ENCODE measurements at places on chromosomes 1 and 21.

DNA sequence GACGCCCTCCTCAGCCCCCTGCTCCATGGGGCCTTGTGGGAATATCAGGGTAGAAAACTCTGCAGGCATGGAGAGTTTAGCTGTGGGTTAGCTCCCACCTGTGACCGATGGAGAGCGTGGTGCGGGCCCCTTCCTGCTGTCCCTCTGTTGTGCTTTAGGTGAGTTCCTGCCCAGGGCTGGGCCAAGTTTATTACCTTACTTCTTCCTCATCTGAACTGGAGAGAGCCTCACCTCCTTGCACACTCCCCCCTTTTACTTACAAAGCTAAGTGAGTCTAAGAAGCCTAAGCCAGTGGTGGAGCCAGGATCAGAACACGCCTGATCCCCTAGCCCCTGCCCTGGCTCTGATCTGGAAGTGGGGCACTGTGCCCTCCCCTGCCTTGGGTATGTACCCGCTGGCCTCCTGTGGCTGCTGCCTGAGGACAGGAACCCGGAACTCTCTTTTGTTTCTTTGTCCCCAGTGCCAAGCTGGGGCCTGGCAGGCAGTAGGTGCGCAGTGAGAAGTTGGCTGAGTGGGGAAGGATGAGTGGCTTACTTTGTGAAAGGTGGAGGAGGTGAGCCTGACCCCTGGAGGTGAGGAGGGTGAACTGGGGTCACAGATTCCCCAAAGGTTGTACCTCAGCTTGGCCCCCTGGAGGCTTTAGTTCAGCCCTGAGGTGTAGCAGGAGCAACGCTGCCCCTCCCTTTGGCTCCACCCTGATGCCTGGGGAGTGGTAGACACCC lies 32.9 kb downstream of the ARHGEF10L start:
- H3K27me3 ChIP-seq = no peaks in the 10 kb centered on the region
- peak overlapping the region; percentile 39 for H3K27ac ChIP-seq
- no peaks in the 10 kb centered on the region for H3K36me3 ChIP-seq
- no peak overlapping the region for H3K4me3 ChIP-seq

DNA sequence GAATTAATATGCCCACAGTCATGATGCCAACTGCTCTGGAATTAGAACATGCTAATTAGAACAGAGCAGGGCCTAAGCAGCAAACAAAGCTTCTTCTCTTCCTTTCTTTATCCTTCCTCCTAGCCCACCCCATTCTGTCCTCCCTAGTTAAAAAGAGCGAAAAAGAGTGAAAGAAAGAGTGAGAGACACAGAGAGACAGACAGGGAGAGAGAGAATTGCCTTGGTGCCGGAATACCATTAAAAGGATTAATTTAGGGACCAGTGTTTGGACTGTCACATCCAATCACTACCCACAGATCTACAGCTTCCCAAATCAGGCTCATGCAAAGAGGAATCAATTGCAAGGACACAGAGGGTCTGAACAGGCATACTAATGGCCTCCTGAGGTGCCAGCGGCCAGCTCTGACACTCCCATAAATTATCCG lies 7.0 kb downstream of the ERI3 start:
- DNase-seq = no peak
- H3K27ac ChIP-seq = no peak overlapping the region
- H3K27me3 ChIP-seq = no peaks in the 10 kb centered on the region
- H3K4me3 ChIP-seq = no peak overlapping the region

- peaks cover 2% of the 10 kb centered on the region for H3K4me1 ChIP-seq
- no peak overlapping the region for H3K4me3 ChIP-seq
- no peaks in the 10 kb centered on the region for H3K27me3 ChIP-seq
- H3K27ac ChIP-seq = no peak overlapping the region
- DNase-seq = no peak
- H3K36me3 ChIP-seq = peaks cover 48% of the 10 kb centered on the region
Measured at GRCh38 chr1:32780628-32781234, 36.4 kb downstream of the YARS1 start.

DNA sequence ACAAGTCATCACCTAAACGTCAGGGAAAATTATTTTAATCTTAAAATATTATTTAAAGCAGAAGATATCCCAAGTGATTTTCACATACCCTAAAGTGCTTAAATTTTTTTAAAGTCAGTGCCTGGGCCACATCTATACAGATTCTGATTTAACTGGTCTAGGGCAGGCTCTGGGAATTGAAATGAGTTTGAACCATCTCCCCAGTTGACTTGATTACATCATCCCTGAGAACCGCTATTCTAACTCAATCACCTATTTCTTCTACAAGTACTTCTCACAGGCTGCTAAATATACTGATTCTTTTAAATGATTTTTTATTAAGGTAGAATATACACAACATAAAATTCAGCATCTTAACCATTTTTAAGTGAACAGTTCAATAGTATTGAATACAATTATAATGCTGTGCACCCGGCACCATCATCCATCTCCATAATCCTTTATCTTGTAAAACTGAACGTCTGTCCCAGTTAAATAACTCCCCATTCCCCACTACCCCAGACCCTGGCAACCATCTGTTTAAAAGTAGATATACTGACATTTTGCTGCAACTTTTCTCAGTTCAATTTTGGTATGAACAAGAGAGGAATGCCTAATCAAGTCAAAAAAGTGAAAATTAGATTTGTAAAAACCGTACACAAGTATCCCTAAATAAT lies 19.5 kb downstream of the GART start:
- no peak for DNase-seq
- no peak overlapping the region for H3K27ac ChIP-seq
- H3K4me3 ChIP-seq = no peak overlapping the region

- DNase-seq = no peak
- H3K4me1 ChIP-seq = peaks cover 11% of the 10 kb centered on the region
- H3K27ac ChIP-seq = peak overlapping the region; percentile 24
Measured at GRCh38 chr1:184656221-184656620, 98.4 kb downstream of the EDEM3 start.

DNA sequence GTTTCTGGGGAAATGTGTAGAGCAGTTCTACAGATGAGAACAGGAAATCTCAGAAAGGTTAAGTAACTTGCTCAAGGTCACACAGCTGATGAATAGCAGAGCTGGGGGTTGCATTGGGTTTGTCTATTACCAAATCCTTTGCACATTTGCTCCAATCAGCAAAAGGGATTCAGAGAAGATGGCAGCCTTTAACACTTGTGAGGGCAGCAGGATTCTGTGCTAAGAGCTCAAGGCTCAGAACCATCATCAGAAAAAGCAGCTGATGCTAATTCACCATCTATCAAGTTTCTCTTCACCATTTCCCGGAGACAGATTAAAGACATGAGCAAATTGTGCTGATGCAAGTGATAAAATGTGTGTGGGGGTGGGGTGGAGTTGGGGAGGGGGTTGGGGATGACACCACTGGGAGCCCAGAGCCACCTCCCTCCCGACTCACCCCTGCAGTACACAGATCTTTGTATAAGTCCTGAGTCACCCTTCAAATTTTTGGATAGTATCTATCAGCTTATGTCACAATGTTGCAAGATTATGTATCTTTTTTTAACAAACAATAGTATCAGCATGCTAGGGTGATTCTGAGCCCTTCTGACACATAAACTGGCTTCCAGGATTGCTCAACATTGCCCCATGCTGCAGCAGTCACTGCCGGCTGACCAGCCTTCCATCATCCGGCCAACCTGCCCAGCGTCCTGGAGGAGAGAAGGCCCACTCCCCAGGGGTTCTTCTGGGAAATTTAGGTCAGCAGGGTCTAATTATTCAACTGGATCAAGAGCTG lies 2.8 kb upstream of the SPSB1 start:
- no peak for DNase-seq
- H3K36me3 ChIP-seq = peaks cover 4% of the 10 kb centered on the region
- no peaks in the 10 kb centered on the region for H3K27me3 ChIP-seq
- no peak overlapping the region for H3K27ac ChIP-seq
- no peak overlapping the region for H3K4me3 ChIP-seq
- H3K4me1 ChIP-seq = peaks cover 6% of the 10 kb centered on the region

DNA sequence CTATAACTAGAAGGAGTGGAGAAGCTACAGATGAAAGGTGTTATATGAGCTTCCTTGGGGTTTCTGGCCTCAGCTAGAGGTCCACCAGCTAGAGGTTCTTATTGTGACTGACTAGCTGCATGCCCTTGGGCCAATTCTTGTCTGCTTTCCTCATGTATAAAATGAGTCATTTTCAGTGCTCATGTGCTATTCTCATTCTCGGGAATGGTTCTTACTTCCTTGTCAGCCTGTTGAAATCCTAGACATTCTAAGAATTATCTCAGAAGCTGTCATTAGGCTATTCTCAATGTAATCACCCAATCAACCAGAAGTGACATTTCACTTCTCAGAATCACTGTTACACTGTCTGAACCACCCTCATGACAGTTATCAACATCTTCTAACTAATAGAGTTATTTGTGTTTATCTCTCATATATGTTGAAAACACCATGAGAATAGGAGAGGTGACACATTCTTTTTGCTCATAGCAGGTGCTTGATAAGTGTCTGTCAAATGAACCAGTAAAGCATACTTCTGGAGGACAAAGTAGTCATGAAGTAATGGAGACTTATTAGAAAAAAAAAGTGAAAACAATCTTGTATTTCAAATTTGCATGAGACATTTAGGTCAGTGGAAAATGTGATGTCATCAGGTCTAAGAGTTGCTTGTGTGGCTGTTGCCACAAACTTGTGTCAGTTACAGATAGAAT lies 122.8 kb upstream of the IVNS1ABP start:
- no peak for DNase-seq
- no peak overlapping the region for H3K27ac ChIP-seq
- no peaks in the 10 kb centered on the region for H3K36me3 ChIP-seq
- H3K27me3 ChIP-seq = no peaks in the 10 kb centered on the region
- no peak overlapping the region for H3K4me3 ChIP-seq

- no peaks in the 10 kb centered on the region for H3K27me3 ChIP-seq
- no peak for DNase-seq
- no peaks in the 10 kb centered on the region for H3K36me3 ChIP-seq
- no peak overlapping the region for H3K27ac ChIP-seq
- peaks cover 2% of the 10 kb centered on the region for H3K4me1 ChIP-seq
Measured at GRCh38 chr1:184792450-184792969, 37.9 kb upstream of the EDEM3 start.

- peaks cover 47% of the 10 kb centered on the region for H3K36me3 ChIP-seq
- no peaks in the 10 kb centered on the region for H3K27me3 ChIP-seq
- peak overlapping the region; percentile 88 for H3K27ac ChIP-seq
- H3K4me1 ChIP-seq = peaks cover 21% of the 10 kb centered on the region
- no peak overlapping the region for H3K4me3 ChIP-seq
Measured at GRCh38 chr1:68188644-68189340, 43.5 kb downstream of the WLS start.

- peaks cover 2% of the 10 kb centered on the region for H3K4me1 ChIP-seq
- no peak overlapping the region for H3K4me3 ChIP-seq
- H3K27ac ChIP-seq = no peak overlapping the region
- no peaks in the 10 kb centered on the region for H3K36me3 ChIP-seq
- DNase-seq = no peak
Measured at GRCh38 chr1:162270016-162270770, 106.5 kb downstream of the SPATA46 start.

DNA sequence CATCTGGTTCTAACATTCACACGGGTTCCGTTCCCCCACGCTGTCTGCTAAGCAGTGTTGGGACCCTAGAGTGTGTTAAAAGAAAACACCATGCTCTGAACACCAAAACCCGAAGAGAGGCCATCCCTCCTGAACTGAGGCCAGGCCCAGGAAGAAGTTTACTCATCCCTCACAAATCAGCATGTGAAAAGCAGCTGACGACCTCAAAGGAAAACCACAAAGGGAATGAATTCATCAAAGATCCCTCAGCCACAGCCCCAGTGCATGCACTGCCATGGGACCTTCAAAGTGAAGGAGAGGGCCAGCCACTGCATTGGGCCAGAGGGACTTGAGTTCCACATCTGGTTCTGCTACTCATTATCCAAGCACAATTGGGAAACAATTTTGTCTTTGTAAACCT lies 7.0 kb upstream of the PSEN2 start:
- no peak overlapping the region for H3K4me3 ChIP-seq
- H3K27ac ChIP-seq = no peak overlapping the region
- no peaks in the 10 kb centered on the region for H3K36me3 ChIP-seq
- no peak for DNase-seq
- H3K27me3 ChIP-seq = peaks cover 5% of the 10 kb centered on the region

- peaks cover 51% of the 10 kb centered on the region for H3K27me3 ChIP-seq
- H3K36me3 ChIP-seq = no peaks in the 10 kb centered on the region
- H3K4me3 ChIP-seq = no peak overlapping the region
- H3K27ac ChIP-seq = no peak overlapping the region
- H3K4me1 ChIP-seq = peaks cover 4% of the 10 kb centered on the region
- DNase-seq = no peak
Measured at GRCh38 chr1:20250340-20250989, 40.2 kb upstream of the VWA5B1 start.

DNA sequence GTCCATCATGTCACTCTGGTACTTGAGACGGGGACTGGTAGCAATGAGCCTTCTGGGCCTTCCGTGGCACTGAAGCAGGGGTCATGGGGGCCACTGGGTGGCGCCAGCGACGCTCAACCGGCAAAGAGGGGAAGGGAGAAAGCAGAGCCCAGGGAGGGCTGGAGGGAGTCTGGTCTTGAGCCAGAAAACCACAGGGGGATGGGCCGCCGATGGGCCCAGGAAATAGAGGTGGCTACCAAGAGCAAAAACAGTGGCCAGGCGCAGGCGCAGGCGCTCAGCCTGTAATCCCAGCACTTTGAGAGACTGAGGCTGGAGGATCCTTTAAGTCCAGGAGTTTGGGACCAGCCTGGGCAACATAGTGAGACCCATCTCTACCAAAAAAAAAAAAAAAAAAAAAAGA lies 21.8 kb downstream of the EXOC8 start:
- no peak overlapping the region for H3K4me3 ChIP-seq
- no peaks in the 10 kb centered on the region for H3K36me3 ChIP-seq
- H3K4me1 ChIP-seq = no peaks in the 10 kb centered on the region
- peaks cover 3% of the 10 kb centered on the region for H3K27me3 ChIP-seq
- peak; percentile 35 for DNase-seq

GRCh38 chr1:186102107-186102506 lies 272.9 kb downstream of the TPR start:
- H3K27me3 ChIP-seq = no peaks in the 10 kb centered on the region
- H3K4me3 ChIP-seq = no peak overlapping the region
- no peak overlapping the region for H3K27ac ChIP-seq
- peaks cover 22% of the 10 kb centered on the region for H3K36me3 ChIP-seq
- peaks cover 4% of the 10 kb centered on the region for H3K4me1 ChIP-seq

DNA sequence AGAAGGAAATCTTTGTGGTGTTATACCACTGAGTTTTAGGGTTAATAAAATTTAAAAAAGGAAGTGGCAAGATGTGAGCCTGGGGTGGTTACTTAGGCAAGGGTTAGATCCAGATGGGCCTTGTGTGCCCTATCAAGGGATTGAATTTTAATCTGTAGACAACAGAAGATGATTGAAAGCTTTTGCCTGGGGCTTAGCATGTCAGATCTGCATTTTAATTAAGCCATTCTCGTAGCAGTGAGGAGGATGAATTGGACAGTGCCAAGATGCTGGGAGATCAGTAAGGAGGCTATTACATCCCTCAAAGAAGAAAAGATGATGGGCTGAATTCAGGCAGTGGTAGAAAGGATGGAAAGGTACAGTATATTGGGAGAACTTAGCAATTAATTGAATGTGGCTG lies 42.3 kb downstream of the HMGB4 start:
- H3K36me3 ChIP-seq = no peaks in the 10 kb centered on the region
- no peak for DNase-seq
- H3K4me3 ChIP-seq = no peak overlapping the region
- H3K27ac ChIP-seq = no peak overlapping the region
